ENCODE measurements at places on chromosomes 4 and X.

DNA sequence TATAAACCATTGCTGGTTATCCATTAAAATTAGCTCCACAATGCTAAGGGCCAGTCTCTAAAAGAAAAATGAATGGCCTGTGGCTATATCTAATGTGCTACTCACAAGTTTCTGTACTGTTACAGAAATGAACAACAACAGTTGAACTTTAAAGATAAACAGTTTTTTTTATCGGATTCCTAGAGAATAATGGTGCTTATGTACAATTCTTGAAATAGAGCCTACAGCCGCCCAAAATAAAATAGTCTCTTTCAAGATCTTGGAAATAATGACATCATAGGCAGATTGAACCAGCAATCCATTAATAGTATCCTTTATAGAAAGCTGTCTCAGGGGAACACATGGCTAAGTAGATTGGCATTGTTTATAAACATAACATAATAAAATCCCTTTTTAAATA lies 23.4 kb downstream of the PAK3 start:
- DNase-seq, result no peak

- DNase-seq, result no peak
Measured at GRCh38 chr4:31427691-31428090, 707.5 kb downstream of the PCDH7 start.

GRCh38 chrX:154032160-154032559 lies 12.5 kb upstream of the IRAK1 start:
- no peak for DNase-seq

DNA sequence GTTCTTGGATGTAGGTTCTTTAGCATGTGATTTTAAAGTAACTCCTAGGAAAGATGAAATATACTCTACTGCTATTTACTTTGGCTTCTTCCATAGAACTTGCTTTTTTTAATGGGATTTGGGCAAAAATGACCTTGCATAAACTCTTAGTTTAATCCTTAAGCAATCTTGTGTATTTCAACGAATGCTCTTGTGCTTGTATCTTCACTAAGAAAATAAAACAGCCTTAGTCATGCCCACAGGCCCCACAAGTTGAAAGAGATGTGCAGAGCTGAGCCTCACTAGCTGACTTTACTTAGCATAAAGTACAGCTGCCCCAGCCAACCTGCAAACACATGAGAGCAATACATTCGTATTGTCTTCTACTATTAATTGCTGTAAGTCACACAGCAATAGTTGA lies 1609.2 kb downstream of the STIM2 start:
- no peak for DNase-seq
